Activated T-cell treated with anti-CD3 and anti-CD28 coated beads, Interleukin-2, amount 50 U/mL, for 72 hours (primary cell): ENCODE measurements at places on chromosomes 3 and 15. TPM values are rescaled to one million over a fixed set of nuclear protein-coding genes. Genes with fewer than 3 reads are reported as not detected.

Gene RBP2
- not detected for total RNA-seq

Gene MAPKAPK3
- 116 TPM for total RNA-seq

- H3K4me3 ChIP-seq = no peak overlapping the region
- DNase-seq = no peak
- no peaks in the 10 kb centered on the region for H3K36me3 ChIP-seq
- H3K27me3 ChIP-seq = peaks cover 11% of the 10 kb centered on the region
Measured at GRCh38 chr15:84108728-84109127, 126.8 kb upstream of the GOLGA6L4 start.

GRCh38 chr3:58588030-58588614, 10.9 kb upstream of the FAM107A start:
- H3K36me3 ChIP-seq = peaks cover 3% of the 10 kb centered on the region
- no peak overlapping the region for H3K27ac ChIP-seq
- peaks cover 26% of the 10 kb centered on the region for H3K4me1 ChIP-seq
- H3K4me3 ChIP-seq = no peak overlapping the region

DNA sequence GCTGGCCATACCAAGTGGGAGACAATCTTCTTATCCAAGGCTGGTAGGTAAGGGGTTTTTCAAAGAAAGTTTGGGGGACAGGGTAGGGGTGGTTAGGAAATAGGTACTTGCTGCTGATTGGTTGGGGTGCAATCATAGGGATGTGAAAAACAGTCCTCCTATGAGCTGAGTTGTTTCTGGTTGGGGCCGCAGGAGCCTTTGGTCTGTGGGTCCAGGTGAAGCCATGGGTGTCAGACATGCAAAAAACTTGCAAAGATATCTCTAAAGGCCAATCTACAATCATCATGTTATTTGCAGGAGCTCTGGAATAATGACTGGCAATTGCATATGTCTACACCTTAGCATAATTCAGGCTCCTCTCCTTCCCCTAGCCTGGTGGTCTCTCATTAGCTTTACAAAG, 982.3 kb downstream of the DIPK2A start:
- no peak overlapping the region for H3K4me3 ChIP-seq
- no peaks in the 10 kb centered on the region for H3K4me1 ChIP-seq
- H3K27me3 ChIP-seq = no peaks in the 10 kb centered on the region
- DNase-seq = no peak
- H3K36me3 ChIP-seq = no peaks in the 10 kb centered on the region
- H3K27ac ChIP-seq = no peak overlapping the region
